ENCODE measurements at places on chromosomes 16 and 17.
A peak's percentile ranks its signal among the peaks of the same experiment; 100 is the strongest.

- no peak for DNase-seq
Measured at GRCh38 chr16:54431041-54431996, 144.7 kb upstream of the IRX3 start.

GRCh38 chr16:1300664-1301476, 8.6 kb upstream of the UBE2I start:
- peak; percentile 95 for DNase-seq

GRCh38 chr17:50081757-50082156, 13.4 kb upstream of the PDK2 start:
- DNase-seq = no peak

- no peak for DNase-seq
Measured at GRCh38 chr16:67406111-67406971, 9.9 kb downstream of the ZDHHC1 start.

DNA sequence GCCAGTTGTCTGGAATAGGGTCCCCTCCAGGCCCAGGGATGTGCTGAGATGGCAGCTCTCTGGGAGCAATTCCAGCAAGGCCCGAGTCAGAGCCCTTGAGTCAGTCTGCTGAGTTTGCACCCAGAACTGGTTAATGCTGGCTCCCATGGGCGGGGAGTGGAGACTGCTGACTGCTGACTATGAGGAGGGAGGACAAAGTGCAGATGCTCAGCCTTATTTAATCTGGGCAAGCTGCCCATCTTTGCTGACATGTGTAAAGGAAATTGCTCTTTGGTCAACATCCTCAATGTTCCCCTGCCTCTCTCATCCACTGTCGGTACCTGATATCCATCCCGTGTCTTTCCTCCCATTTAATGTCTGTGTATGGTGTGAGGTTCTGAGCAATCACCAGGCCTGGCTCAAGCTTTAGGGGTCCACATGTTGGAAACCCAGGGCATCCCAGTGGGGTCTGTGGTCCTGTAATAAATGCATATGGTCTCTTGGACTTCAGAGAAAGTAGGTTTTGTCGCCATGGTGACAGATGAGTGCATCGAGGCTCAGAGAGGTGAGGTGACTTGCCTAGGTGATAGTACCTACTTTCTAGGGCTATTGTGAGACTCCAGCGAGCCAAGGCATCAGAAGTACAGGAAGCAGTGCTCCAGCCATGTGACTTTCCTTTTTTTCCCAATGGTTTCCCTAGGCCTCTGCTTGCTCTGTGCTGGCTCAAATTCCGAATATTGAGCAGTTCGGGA, 20.0 kb upstream of the RNF135 start:
- no peak for DNase-seq

DNA sequence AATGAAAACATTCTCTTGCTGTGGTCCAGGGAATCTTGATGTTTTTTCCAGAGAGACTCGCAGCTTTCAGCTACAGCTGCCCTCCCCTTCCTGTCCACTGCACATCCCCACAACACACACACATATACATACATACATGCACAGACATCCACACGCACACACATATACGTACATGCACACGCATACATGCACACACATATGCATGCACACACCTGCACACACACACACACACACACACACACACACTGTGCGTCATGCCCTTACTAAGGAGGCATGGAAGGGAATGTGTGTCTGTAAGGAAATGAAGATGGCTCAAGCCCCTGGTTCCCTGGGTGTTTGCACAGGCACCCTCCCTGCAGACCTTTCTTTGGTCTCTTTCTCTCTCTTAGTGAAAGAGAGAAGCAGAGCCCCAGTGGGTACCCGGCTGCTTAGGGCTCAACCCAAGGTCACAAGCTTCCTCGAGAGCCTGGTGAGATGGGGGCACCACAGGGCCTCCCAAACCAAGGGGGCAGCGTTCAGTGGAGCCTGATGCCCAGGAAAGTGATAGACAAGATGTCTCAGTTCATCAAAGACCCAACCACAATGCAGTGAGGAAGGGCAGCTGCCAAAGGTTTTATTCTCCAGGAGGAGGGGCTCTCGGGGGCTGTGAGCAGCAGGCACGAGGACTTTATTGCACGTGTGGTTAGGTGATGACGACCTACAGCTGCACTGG, 33.3 kb downstream of the TNFRSF13B start:
- DNase-seq = no peak

- no peak for DNase-seq
Measured at GRCh38 chr17:69358688-69359596, 32.0 kb upstream of the ABCA5 start.

- DNase-seq = no peak
Measured at GRCh38 chr17:44961921-44962350, 6.2 kb downstream of the C1QL1 start.

- DNase-seq = no peak
Measured at GRCh38 chr16:81635063-81635937, 143.8 kb upstream of the PLCG2 start.

DNA sequence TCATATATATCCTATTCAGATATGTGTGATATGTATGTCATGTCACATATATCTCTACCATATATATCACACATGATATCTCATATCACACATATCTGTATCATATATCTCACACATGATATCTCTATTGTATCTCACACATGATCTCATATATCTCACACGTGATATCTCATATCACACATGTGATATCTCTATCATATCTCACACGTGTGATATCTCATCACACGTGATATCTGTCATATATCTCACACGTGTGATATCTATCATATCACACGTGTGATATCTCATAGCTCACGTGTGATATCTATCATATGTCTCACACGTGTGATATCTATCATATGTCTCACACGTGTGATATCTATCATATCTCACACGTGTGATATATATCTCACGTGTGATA, 240.7 kb downstream of the MAP2K4 start:
- no peak for DNase-seq

All from activated CD4-positive, alpha-beta T cell treated with anti-CD3 and anti-CD28 coated beads, Interleukin-2, amount 10 ng/mL, durations not matched to agents 24 days and 14 days (primary cell).